Stimulated activated naive B cell treated with anti-CD40 and anti-IgM and Interleukin-4, amounts not matched to agents 10 μg/mL and 1 μg/mL and 100 μg/mL, for 72 hours (primary cell): ENCODE measurements at places on chromosomes 13 and 19.

- peaks cover 7% of the 10 kb centered on the region for H3K4me1 ChIP-seq
- H3K36me3 ChIP-seq = peaks cover 6% of the 10 kb centered on the region
- H3K4me3 ChIP-seq = no peak overlapping the region
- no peak for DNase-seq
- H3K27me3 ChIP-seq = no peaks in the 10 kb centered on the region
Observed at GRCh38 chr13:66468656-66469055, 761.5 kb downstream of the PCDH9 start.

- peaks cover 23% of the 10 kb centered on the region for H3K36me3 ChIP-seq
- no peak for DNase-seq
- no peak overlapping the region for H3K4me3 ChIP-seq
- no peak overlapping the region for H3K27ac ChIP-seq
- no peaks in the 10 kb centered on the region for H3K27me3 ChIP-seq
- peaks cover 24% of the 10 kb centered on the region for H3K4me1 ChIP-seq
Observed at GRCh38 chr13:45413826-45414307, 4.3 kb downstream of the SLC25A30 start.

DNA sequence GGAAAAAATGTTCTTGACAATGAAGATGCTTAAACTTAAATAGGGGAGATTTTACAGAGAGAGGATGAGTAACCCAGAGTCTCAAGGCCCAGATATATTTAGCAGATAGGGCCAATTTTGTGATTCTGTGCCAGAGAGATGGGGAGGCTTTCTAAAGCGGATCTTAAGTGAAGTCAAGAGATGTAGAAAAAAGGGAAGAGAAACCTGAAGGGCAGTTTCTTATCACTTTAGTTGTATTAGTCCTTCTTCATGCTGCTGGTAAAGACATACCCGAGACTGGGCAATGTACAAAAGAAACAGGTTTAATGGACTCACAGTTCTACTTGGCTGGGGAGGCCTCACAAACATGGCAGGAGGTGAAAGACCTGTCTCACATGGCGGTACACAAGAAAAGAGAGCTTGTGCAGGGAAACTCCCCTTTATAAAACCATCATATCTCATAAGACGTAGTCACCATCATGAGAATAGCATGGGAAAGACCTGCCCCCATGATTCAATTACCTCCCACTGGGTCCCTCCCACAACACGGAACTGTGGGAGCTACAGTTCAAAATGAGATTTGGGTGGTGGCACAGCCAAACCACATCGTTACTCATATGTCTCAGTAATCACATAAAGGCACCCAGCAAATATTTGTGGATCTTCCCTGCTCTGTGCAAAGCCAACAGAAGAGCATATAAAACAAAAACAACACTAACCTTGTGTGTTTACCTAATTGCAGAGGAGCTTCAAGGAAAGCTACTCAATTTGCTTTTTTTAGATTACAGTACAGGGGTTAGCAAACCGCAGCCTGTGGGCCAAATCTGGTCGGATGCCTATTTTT is 102.6 kb upstream of the MYCBP2 start:
- H3K27ac ChIP-seq = peak overlapping the region; percentile 96
- peaks cover 48% of the 10 kb centered on the region for H3K4me1 ChIP-seq
- no peaks in the 10 kb centered on the region for H3K36me3 ChIP-seq
- no peaks in the 10 kb centered on the region for H3K27me3 ChIP-seq
- DNase-seq = peak; percentile 77

- peaks cover 3% of the 10 kb centered on the region for H3K4me1 ChIP-seq
- H3K27ac ChIP-seq = no peak overlapping the region
Observed at GRCh38 chr19:11254666-11255065, 7.7 kb downstream of the DOCK6 start.

GRCh38 chr13:24180750-24181377 is 20.3 kb downstream of the SPATA13 start:
- peaks cover 5% of the 10 kb centered on the region for H3K27me3 ChIP-seq
- no peak overlapping the region for H3K27ac ChIP-seq
- peaks cover 2% of the 10 kb centered on the region for H3K4me1 ChIP-seq
- DNase-seq = no peak

DNA sequence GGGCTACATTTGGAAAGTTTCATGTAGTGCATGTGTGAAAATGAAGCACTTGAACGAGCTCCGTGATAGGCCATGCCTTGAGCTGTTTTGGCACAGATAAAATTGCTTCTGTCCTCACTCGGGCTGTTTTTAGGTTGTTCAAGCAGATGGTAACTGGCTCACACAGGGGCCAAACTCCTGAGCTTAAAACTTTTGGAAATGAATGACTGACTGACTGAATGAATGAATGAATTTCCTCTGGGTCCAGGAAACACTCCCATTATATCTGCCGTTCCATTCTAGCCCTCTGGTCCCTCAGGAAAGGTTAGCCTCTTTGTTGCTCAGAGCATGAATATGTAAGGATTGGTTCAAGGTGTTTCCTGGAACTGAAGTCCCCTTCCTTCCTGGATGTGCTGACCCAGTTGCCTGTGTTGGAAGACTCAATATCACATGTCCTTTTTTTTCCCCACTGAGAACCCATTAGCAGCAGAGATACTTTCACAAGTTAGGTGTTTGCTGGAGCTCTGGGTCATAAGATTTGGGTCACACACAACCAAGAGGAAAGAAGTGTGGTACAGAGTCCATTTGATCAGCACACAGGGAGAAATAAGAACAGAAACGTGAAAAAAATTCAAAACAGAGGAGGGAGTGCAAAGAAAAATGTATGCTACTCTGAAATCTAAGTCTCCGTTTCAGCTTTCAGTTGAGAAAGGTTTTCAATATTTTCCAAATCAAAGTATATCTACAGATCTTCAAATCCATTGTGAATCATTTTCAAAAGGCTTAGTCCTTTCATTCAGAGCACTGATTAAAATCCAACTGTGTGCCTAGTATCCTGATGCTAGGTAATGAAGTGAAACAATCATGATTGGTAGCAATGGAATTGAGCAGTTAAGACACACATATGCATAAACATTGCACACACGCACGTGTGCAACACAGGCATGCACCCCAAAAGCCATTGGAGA is 18.9 kb downstream of the MBNL2 start:
- peaks cover 28% of the 10 kb centered on the region for H3K4me1 ChIP-seq
- H3K36me3 ChIP-seq = peaks cover 14% of the 10 kb centered on the region
- no peak for DNase-seq

- no peak for DNase-seq
- H3K36me3 ChIP-seq = no peaks in the 10 kb centered on the region
- H3K27me3 ChIP-seq = no peaks in the 10 kb centered on the region
- H3K4me1 ChIP-seq = no peaks in the 10 kb centered on the region
- no peak overlapping the region for H3K4me3 ChIP-seq
Observed at GRCh38 chr13:31827707-31828106, 88.4 kb downstream of the RXFP2 start.

GRCh38 chr13:100899720-100900316 is 225.2 kb upstream of the TMTC4 start:
- no peak overlapping the region for H3K27ac ChIP-seq
- DNase-seq = no peak
- H3K4me1 ChIP-seq = no peaks in the 10 kb centered on the region
- no peaks in the 10 kb centered on the region for H3K27me3 ChIP-seq
- H3K4me3 ChIP-seq = no peak overlapping the region

DNA sequence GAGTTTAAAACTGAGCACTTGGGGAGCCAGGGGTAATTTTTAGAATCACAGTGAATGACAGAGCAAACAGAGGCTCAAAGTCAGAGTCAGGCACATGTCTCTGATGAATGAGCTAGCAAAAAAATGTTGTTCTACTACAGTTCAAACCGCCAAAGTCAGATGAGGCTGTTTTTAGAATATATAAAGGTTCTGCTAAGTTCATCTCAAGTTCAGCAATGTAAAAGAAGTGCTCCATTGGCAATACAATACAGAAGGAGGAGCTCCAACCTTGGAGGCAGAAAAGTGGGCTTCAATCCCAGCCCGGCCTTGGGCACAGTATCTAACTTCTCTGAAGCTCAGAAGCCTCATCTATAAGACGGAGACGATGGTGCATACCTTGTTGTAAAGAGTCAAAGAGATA is 70.1 kb upstream of the IPO5 start:
- no peak overlapping the region for H3K27ac ChIP-seq
- no peak overlapping the region for H3K4me3 ChIP-seq
- no peaks in the 10 kb centered on the region for H3K36me3 ChIP-seq
- no peaks in the 10 kb centered on the region for H3K4me1 ChIP-seq

- H3K27me3 ChIP-seq = no peaks in the 10 kb centered on the region
- peak; percentile 45 for DNase-seq
- peak overlapping the region; percentile 94 for H3K4me3 ChIP-seq
- peaks cover 10% of the 10 kb centered on the region for H3K36me3 ChIP-seq
Observed at GRCh38 chr13:40665126-40666044, 1.1 kb downstream of the FOXO1 start.

- H3K4me3 ChIP-seq = no peak overlapping the region
- no peaks in the 10 kb centered on the region for H3K4me1 ChIP-seq
- no peak overlapping the region for H3K27ac ChIP-seq
- no peaks in the 10 kb centered on the region for H3K36me3 ChIP-seq
Observed at GRCh38 chr19:46813839-46814358, 25.5 kb upstream of the SLC1A5 start.

GRCh38 chr13:109160887-109161669 is 531.7 kb downstream of the MYO16 start:
- H3K4me1 ChIP-seq = peaks cover 28% of the 10 kb centered on the region
- DNase-seq = no peak
- no peak overlapping the region for H3K4me3 ChIP-seq
- no peaks in the 10 kb centered on the region for H3K36me3 ChIP-seq
- no peak overlapping the region for H3K27ac ChIP-seq
- H3K27me3 ChIP-seq = peaks cover 26% of the 10 kb centered on the region

- peaks cover 43% of the 10 kb centered on the region for H3K4me1 ChIP-seq
- peaks cover 8% of the 10 kb centered on the region for H3K36me3 ChIP-seq
- no peak within 1 kb of the TSS for H3K4me3 ChIP-seq
- H3K27me3 ChIP-seq = no peaks in the 10 kb centered on the region
Observed at GRCh38 chr19:54172471-54173358, at the start of gene TMC4. Gene TMC4 (minus strand): TSS chr19:54173160. CDS start chr19:54173117, 43 bp downstream.

GRCh38 chr13:40220299-40220935 is 446.0 kb downstream of the FOXO1 start:
- no peak for DNase-seq
- H3K4me3 ChIP-seq = no peak overlapping the region
- H3K27ac ChIP-seq = no peak overlapping the region
- peaks cover 55% of the 10 kb centered on the region for H3K4me1 ChIP-seq
- peaks cover 2% of the 10 kb centered on the region for H3K36me3 ChIP-seq

DNA sequence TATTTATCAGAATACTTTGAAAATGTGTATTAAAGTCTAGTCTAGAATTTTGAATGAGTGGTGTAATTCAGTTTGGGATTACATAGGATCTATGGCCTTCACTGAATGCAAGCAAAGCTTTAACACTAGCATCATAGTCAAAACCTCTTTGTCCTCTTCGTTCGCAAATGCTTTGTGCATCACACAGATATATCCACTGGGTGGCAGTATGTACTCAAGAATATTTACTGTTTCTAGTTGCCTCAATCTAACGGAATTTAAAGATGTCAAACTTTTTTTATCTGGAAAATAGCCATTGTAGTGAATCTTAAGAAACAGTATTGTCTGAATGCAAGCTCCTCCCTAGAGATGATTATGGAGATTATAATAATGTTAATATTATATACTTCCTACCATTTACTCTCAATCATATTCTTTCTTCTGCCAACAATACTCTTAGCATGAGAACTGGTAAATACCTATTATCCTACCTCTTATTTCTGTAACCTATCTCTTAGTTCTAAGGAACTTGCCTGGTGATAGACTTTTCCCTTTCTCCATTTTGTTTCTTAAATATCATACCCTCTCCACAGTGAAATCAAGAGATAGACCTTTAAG is 25.8 kb downstream of the LACC1 start:
- no peak overlapping the region for H3K27ac ChIP-seq
- peaks cover 14% of the 10 kb centered on the region for H3K27me3 ChIP-seq
- no peak overlapping the region for H3K4me3 ChIP-seq
- no peak for DNase-seq
- H3K4me1 ChIP-seq = peaks cover 5% of the 10 kb centered on the region
- no peaks in the 10 kb centered on the region for H3K36me3 ChIP-seq

DNA sequence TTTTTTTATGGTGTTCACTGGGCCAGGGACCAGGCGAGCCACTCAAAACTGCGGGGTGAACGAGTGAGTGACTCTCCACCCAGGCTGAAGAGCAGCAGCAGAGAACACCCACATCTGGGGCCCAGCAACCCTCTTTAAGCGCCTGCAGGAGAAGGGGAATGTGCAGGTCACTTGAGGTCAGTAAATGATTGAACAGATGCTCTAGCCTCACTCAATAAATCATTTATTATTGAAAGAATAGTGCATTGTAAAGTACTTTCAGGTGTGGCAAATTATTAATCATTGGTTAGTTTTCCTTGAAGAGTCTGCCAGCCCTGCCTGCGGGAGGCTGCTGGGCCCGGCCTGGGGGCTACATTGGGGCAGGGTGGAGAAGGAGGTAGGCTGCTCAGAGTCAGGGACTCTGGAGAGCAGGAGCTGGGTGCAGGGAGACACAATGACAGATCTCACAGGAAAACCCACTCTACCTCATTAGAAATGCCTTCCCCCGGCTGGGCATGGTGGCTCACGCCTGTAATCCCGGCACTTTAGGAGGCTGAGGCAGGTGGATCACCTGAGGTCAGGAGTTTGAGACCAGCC is 42.5 kb downstream of the ABCC4 start:
- peaks cover 6% of the 10 kb centered on the region for H3K4me1 ChIP-seq
- DNase-seq = no peak
- no peak overlapping the region for H3K27ac ChIP-seq

DNA sequence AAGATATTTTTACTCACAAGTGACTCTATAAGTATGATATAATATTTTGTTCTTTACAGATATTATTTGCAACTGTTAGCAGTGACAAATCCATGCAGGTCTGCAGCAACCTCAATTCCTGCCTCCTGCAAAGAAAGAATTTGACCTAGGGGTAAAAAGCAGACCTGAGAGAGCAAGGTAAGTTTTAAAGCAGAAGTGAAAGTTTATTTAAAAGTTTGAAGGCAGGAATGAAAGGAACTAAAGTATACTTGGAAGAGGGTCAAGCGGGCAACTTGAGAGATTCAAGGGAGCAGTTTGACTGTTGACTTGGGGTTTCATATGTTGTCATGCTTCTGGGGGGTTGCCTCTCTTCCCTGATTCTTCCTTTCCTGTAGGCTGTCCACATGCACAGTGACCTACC is 520.1 kb upstream of the PCDH20 start:
- no peak for DNase-seq
- no peaks in the 10 kb centered on the region for H3K4me1 ChIP-seq
- H3K36me3 ChIP-seq = no peaks in the 10 kb centered on the region

GRCh38 chr19:1213391-1214286 is 8.1 kb downstream of the STK11 start:
- H3K4me1 ChIP-seq = peaks cover 22% of the 10 kb centered on the region
- peak overlapping the region; percentile 97 for H3K27ac ChIP-seq
- peak; percentile 69 for DNase-seq
- no peaks in the 10 kb centered on the region for H3K27me3 ChIP-seq
- H3K4me3 ChIP-seq = peak overlapping the region; percentile 78
- peaks cover 24% of the 10 kb centered on the region for H3K36me3 ChIP-seq

DNA sequence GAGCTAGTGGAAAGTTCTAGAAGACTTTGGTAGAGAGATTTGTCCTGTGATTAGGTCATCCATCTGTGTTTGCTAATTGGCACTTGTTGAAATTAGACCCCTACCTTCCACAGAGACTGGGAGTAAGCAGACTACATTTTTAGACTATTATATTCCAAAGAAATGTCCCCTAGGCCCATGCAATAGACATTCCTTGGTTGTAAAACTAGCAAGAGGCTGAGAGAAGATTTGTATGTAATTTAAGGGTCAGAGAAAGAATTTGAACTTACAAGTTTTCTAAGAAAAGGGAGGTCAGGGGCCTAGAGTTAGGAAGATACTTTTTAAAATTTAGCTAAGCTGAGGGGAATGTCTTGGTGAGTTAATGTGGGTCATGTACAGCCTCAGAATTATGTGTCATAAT is 470.7 kb upstream of the SLITRK1 start:
- no peaks in the 10 kb centered on the region for H3K36me3 ChIP-seq
- H3K4me1 ChIP-seq = no peaks in the 10 kb centered on the region
- H3K4me3 ChIP-seq = no peak overlapping the region
- no peaks in the 10 kb centered on the region for H3K27me3 ChIP-seq
- no peak for DNase-seq
